ENCODE measurements at places on chromosomes 4 and X.
A peak's percentile ranks its signal among the peaks of the same experiment; 100 is the strongest.

DNA sequence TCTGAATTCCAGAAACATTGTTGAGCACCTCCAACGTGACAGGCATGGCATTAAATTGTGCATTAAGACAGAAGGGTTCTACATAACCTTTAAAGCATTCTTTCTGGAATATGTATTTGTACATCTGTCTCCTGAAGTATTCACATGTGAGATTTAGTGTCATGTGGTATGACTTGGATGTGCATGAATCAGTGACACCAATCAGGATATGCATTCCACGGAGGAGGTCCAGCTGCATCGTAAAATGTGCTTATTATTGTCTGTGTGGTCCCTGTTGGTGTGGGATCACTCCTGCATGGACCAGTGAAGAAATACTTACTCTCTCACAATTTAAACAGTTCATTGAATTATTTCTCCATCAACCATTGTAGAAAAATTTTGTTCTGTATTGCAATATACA lies 149.0 kb downstream of the MID1 start:
- no peak for DNase-seq

DNA sequence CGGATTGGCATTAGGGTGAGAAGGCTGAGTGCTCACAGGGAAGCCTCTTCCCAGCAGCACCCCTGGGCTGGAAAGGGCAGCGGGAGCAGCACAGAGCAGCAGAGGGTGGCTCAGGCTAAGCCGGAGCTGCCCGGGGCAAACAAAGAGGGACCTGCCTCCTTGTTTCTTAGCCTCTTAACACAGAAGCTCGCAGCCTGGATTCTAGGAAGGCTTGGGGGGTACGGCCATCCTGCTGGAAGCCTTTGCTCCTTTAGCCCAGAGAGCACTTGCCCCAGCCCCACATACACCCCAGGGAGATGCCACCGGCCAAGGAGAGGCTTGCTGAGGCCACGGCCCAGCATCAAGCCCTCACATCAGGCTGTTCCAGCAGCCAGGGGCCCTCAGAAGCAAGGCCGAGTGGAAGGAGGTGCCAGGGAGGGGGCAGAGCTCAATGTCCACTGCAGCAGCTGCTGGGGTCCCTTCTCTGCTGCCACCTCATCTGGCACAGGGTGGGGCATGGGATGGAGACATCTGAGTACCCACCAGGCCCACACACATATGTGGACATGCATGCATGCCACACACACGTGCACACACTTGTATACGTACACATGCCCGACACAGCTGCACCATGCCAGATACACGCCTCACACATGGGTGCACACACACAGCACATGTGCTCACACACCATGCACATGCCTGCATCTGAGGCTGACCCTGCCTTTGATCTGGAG lies 20.3 kb upstream of the SPON2 start:
- DNase-seq, result no peak

DNA sequence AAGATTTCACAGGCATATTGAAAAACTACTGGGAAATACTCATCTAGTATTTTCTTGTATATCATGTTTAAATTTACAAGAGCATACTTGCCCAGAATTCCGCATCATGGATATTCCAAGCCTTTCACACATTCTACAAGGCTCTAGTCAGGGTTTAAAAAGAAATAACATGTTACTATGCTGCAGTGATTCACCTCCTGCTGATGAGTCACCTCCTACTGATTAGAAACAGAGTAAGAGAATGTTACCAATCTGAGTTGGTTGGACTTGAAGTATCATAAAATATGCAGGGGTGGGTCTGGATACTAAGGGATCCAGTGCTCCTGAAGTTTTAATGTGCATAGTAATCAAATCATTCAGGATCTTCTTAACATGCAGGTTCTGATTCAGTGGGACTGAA lies 192.0 kb upstream of the ANK2 start:
- peak; percentile 85 for DNase-seq

DNA sequence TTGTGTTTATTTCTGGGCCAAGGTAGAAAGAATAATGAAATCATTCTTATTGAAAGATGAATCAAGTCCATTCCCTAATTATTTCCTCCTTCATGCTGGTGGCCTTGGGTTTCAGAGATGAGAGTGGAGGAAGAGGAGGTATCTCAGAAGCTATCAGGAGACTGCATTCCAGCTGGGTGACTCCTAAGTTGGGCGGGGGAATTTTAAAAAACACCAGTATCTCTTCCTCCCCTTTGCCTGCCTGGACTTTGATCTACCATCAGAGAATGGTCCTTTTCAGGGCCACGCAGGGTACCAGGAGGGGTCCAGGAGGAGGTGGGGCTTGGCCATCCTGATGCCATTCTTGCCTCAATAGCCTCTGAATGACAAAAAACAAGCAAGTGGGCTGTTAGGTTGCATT lies 104.4 kb downstream of the ASMT start:
- no peak for DNase-seq

DNA sequence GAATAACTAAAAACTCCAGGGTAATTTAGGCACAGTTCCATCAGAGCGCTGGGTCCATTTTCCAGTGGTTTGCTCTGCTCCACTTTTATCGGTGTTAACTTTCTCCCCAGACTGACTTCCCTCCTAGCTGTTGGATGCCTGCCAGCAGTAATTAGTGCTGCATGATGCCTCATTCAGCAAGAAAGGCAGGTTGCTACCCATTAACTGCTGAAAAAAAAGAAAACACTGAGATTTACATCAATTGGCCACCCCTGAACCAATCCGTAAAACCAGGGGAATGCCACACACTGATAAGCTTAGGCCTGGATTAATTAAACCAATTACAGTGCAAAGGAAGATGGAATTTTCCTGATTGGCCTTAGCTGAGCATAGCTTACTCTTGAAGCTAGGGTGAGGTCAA lies 182.4 kb upstream of the CXXC4 start:
- no peak for DNase-seq

- no peak for DNase-seq
These were observed at the start of gene SHROOM2 for GRCh38 chrX:9785944-9786797. Gene SHROOM2, plus strand, starts transcription at chrX:9786429. Its CDS starts 117 bp downstream, at chrX:9786546.

DNA sequence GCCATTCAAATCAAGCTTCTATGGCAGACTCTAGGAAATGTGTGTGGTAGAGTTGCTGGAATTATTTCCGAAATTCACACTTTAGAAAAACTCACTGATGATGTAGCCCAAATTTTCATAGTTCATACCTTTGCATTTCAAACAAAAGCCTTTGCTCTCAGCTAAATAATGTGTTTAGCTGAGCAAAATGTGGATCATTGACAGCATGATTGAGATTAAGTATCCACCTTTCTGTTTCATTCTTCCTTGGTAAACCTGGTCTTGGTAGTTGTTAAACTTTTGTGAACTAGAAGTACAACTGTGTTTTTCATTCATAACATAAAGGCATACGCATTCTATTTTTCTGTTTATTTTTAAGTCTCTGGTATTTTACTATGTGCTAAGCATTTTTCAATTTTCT lies 7.2 kb downstream of the PCDH7 start:
- no peak for DNase-seq

DNA sequence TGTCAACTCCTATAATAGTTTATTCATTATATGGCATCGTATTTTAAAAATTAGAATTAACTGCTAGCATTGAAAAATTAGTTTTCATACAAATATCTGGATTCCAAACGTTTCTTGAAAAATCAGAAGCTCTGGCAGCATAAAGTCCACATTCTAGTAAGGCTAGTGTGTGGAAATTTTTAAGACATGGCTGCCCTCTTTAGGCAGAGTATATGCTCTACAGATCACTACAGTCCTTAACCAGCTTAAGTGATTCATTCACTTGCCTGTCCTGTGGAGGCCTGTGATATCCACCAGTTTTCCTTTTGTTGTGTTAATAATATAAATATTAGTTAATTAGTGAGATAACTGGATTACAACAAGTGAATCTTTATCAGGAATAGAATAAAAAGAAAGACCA lies 287.2 kb downstream of the OPHN1 start:
- no peak for DNase-seq

DNA sequence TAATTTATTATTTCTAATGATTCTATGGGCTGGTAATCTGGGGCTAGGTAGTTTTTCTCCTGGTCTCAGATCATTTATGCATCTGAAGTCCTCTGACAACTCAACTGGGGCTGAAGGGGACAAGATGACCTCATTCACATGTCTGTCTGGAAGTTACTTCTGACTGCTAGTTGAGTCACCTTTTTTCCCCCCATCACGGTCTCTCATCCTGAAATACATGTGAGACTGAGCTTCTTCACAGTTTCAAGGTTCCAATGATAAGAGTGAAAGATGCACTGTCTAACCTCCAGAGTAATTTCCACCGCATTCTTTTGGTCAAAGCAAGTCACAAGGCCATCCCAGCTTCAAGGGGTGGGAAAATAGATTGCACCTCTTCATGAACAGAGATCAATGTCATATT lies 356.7 kb upstream of the RPS6KA3 start:
- no peak for DNase-seq

DNA sequence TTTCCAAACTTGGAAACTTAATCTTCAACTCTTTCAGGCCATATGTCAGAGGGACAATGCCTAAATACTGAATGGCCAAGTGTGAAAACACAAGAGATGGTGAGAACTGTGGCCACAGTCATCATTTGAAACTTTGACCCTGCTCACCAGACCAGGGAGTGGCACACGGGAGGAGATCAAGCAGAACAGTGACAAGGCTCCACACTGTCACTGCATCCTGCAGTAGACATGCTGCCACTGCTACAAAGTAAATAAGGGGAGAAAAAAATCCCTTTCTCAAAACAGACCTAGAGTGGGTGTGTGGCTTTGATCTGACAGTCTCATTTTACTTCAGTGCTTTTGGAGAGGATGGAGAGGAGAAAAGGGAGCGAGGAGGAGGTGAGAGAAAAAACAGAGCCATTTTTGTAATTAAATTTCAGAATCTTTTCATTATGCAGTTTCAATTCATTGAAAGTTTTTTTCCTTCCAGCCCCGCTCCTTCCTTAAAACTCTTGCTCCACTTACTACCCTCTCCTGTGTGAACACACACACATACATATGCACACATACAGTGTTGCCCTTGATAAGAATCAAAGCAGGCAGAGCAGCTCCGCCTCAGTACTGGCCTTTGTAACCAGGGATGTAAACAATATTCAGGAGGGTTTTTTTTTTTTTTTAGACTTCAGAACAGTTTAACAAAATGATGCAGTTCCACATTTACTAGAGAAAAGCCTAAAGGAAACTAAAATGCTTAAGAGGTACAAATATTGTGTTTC lies 34.4 kb downstream of the NEXMIF start:
- DNase-seq, result no peak

- no peak for DNase-seq
These were observed 23.9 kb downstream of the HMX1 start for GRCh38 chr4:8847764-8848163.

DNA sequence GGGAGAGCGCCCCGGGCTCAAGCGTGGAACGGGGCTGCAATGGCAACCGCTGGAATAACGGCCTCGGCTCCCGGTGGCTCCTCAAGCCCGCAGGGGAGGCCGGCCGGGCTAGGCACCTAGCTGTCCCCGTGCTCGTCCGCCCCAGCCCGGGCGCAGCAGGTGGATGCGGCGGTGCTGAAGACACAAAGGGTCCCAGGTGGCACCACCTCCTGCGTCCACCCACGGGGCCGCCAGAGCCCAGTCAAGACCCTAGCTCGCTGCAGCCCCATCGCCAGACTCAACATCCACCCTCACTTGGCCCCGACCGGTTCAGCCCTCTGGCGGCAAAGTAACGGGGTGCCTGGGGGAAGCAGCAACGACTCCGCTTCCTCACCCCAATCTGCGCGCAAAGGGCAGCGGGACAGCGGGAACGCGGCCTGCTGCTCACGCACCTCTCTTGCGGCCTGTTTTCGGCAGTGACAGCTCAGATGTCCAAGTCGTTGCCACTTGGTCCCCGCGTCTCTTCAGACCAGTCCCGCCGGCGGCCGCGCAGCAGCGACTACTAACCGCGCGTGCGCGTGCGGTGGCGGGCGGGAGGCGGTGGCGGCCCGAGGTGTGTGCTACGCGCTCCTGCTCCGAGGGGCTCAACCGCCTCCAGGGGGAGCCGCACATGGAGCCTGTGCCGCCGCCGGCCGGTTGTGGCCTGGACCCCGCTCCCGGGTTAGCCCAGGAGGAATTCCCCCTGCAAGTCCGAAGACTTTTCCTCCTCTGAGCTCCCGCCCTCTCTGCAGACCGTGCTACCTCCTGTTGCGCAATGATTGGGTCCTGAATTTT lies at the start of gene CLGN:
Gene CLGN (minus strand): TSS at position 543 of the 813 bp plus-strand sequence. CDS start 14,570 bp downstream, outside the sequence.
- DNase-seq, result no peak

DNA sequence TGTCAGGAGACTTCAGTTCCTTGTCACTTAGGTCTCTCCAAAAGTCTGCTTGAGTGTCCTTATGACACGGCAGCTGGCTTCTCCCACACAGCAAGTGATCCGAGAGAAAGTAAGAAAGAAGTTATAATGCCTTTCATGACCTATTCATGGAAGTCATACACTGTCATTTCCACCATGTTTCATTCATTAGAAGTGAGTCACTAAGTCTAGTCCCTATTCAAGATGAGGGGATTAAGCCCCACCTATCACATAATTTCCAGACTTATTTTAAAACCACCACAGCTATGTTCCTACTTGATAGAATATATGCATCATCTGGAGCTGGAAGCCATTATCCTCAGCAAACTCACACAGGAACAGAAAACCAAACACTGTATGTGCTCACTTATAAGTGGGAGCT lies 25.2 kb upstream of the COL25A1 start:
- no peak for DNase-seq
